Fibroblast of skin of right quadriceps (primary cell): ENCODE measurements at places on chromosomes 4 and X.
A peak's percentile ranks its signal among the peaks of the same experiment; 100 is the strongest.

DNA sequence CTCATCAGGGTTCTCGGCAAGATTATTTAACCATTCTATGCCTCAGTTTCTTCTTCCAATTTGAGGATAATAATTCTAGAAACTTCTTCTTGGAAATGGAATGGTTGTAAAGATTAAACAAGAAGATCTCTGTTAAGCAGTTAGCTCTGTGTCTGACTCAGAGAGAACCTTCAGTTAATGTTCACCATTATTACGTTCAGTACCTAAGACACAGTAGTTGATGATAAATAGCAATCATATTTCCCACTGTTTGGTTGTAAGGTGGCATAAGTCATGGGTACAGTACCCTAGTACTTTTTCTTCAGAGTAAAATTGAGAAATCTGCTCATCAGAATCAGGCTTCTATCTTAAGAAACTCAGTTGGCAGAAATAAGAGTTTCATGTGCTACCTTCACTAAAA, 366.5 kb upstream of the BOD1L1 start:
- DNase-seq, result no peak

DNA sequence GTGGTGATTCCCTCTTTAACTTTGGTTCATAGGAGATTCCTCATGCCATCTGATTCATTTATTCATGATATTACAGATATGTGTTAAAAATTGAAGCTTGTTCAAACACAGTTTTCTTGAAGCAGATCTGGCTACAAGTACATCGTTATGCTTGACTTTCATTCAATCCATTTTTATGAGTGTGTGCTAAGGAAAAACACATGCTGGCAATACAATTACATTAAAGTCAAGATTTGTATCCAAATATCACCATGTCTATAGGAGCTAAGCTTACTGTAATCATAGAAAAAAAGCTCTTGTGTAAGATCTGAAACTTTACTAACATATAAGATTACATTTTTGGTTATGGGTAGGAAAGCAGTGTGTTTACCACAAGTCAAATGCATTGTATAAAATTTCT, 151.8 kb upstream of the FAT1 start:
- DNase-seq, result no peak

GRCh38 chrX:79270401-79270800, 96.7 kb downstream of the ITM2A start:
- peak; percentile 5 for DNase-seq

GRCh38 chrX:47530049-47530448, 31.0 kb upstream of the ARAF start:
- no peak for DNase-seq

GRCh38 chr4:70761276-70761816, 39.6 kb downstream of the RUFY3 start:
- no peak for DNase-seq

DNA sequence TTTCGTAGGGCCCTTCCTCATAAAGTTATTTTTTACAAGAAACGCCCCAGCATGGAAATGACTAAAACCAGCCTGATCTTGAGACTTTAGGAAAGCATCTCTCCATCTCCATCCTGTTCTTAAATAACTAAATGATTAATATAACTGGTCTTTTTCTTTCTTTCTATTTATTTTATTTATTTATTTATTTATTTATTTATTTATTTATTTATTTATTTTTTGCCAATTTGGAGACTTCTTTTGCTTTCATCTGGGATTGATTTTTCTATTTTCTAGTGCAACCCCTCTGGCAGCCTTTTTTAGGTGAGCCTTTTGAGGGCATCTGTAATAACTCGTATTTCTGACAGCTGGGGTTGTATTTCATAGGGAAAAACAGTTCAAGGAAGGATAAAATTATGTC, 1.2 kb upstream of the KLHL34 start:
- DNase-seq, result no peak

DNA sequence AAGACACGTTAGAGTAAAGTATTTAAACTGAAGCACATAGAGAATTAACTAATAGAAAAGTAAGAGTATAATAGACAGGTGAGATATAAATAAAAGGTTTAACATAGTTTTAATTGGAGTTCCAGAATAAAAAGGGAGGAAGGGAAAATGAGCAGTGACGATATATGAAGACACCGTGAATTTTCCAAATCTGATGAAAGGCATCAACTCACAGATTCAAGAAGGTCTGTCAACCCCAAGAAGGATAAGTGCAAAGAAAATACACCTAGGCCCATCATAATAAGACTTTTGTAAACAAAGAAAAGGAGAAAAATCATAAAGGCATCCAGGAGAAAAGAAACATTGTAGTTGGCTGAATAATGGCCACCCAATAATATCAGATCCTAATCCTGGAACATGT, 43.9 kb upstream of the RAP2C start:
- DNase-seq, result no peak

DNA sequence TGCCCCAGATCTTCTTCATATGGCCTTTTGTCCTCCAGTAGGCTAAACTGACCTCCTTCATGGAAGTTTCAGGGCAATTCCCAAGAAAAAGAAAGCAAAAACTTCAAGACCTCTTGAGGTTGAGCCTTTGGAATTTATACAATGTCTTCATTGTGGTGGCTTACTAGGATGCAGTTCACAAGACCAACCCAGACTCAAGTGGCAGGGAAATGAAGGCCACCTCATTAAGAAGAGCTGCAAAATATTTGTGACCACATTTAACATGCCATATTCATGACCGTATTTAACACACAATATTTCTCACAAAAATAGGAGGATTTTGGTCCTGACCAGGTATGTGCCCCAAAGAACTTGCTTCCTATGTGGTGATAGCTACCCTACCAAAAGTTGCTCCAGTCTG, 605.5 kb upstream of the PITX2 start:
- peak; percentile 57 for DNase-seq

DNA sequence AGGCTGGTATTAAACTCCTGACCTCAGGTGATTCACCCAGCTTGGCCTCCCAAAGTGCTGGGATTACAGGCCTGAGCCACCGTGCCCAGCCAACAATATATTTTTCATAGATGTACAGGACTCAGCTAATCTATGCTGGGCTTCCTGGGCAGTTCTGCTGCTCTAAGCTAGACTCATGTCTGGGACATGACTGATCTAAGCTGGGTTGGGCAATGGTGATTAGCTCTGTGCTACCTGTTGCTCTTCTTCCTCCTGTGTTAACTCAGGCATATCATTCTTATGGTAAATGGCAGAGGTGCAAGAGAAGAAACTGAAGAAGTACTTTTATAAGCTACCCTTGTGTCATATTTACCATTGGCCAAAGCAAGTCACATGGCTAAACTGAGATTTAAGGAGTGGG, 11.4 kb upstream of the SUPT20HL2 start:
- no peak for DNase-seq

- peak; percentile 62 for DNase-seq
Observed at GRCh38 chr4:176340871-176341685, 21.3 kb downstream of the SPCS3 start.

- DNase-seq, result no peak
Observed at GRCh38 chr4:6309777-6310176, 40.1 kb downstream of the WFS1 start.

DNA sequence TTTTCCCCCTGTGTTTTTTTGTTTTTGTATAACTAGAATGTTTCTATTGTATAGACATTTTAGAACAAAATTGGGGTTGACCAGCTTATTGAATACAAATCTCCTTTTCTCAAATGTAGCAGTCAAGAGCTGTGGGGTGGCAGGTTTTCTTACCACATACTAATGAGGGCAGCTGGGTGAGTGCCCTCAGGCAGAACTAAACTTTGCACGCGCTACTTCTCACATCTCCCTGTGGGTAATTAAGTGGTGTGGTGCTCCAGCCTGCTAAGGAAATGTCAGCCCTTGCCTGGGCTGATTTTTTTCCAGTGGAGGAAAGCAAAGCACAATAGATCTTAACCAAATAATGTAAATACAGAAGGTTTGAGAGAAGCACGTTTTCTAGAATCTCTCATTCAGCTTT, 717.6 kb upstream of the TENM3 start:
- DNase-seq, result no peak

GRCh38 chrX:111868726-111869638, 7.0 kb upstream of the TRPC5OS start:
- no peak for DNase-seq

DNA sequence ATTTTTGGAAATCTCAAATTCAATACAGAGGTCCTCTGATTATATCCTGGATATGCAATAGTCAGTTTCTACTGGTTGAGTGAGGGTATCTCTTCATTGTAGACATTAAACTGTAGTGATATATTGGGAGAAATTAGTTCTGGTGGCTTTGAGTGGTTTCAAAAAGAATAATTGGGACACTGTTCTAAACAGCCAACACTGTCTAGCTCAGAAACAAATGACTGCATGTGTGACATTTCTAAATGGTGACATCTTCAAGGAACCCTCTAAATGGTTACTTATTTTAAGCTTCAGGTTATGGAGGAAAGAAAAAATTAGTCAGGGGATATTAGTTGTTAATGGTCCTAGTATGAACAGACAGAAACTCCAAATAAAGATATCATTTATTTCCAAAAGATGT, 186.2 kb downstream of the LARP7 start:
- DNase-seq, result no peak

DNA sequence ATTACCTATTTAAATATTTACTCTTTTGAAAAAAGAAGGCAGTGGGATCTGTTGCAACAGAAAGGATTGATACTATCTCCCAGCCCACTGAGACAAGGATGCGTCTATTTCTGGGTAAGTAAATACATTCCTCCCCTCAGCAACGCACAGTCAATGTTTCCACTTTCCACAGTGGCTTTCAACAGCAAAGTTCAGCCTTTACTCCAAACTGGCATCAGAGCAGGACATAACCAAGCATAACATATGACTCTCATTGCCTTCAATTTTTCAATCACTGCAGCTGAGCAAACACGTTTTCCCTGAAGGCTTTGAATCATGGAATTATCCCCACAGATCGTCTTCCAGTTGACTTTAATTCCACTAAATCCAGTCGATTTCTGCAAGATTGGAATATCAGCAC, 160.3 kb upstream of the FRG1 start:
- peak; percentile 4 for DNase-seq

DNA sequence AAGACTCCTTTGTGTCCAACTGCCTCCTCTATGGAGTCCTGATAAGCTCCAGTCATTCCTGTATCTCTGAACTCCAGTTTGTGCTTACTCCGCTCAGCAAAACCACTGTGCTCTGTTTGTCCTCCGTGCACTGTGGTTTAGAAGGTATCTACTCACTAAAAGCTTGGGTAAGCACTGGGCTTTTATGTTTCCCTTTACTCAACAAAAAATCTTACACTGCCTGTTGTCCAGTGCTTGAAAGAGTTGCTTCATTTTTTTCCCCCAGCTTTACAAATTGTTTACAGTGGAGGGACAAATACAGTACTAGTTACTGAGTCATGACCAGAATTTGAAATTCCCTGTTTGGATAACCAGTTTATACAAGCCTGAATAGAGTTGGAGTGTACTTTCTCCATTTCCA, 545.3 kb upstream of the FAT1 start:
- DNase-seq, result peak; percentile 20

DNA sequence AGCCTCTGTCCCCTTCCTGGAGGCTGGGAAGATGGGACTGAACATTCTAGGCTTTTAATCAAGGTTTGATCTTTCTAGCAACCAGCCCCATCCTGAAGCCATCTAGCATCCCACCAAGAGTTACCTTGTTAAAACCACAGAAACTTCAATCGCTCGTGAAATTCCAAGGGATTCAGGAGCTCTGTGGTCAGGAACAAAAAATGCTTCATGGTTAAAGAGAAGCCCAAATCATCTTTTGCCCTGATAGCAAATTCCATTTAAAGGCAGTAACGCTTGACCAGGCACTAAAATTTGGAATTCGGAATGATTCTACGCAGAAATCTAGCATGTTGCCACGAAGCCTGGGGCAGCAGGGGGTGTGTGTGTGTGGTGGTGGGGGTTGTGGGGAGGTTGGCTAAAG, 47.8 kb downstream of the CASP6 start:
- DNase-seq, result no peak

GRCh38 chr4:17332478-17332877, 179.4 kb downstream of the QDPR start:
- no peak for DNase-seq
